Natural killer cell (primary cell): ENCODE measurements at places on chromosomes 3 and 15.
A peak's percentile ranks its signal among the peaks of the same experiment; 100 is the strongest.

GRCh38 chr15:38886315-38887163 lies 321.9 kb upstream of the RASGRP1 start:
- DNase-seq = no peak

GRCh38 chr3:118435851-118436350 lies 598.7 kb downstream of the IGSF11 start:
- DNase-seq = no peak

DNA sequence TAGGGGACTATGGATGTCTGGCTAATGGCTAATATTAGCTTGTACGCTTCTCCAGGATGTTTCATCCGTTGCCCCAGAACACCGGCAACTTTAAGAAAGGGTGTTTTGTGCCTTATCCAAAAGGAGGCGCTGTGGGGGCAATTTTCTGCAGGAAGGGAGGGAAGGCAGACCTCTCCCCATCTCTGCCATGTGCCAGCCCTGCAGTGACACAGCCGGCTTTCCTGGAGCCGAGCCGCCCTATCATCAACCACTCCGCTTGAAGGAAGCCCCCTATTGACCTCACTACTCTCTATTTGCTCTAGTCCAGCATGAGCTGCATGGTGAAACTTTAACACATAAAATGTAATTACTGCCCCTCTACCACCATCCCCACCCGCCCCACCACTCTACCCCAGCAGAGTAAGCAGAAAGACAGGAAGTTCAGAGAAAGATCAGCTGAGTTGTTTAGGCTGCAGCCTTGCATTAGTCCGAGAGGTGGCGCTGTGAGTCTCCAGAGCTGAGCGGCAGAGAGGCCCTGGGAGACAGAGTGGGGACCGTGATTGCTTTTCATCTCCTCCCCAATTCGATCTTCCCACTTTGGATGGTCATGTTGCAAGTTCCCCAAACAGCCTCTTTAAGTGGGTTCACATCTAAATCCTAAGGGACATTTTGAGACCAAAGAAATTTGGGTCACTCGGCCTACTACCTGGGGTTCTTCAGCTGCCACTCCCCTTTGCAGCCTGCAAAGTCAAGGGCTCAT lies 24.5 kb upstream of the RAD18 start:
- peak; percentile 76 for DNase-seq

GRCh38 chr15:36175186-36175740 lies 404.2 kb upstream of the CDIN1 start:
- no peak for DNase-seq

- no peak for DNase-seq
Measured at GRCh38 chr3:125079675-125080045, 23.9 kb upstream of the HEG1 start.

DNA sequence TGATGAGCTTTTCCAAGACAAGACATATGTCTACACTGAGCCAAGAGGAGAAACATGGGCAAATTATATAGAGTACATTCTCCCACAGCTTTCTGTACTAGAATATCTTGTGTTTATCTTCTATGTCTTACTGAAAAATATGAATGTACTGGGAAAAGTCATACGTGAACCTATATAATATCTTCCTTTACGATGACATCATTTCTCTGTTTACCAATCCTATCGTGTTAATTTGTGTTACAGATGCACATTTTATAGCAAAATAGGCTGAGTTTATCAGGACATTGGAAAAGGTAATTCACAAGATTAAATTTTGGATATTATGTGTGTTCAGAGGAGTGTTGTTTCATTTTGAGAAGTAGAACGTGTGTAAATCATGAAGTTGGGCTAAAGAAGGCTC lies 452.5 kb upstream of the THRB start:
- no peak for DNase-seq

DNA sequence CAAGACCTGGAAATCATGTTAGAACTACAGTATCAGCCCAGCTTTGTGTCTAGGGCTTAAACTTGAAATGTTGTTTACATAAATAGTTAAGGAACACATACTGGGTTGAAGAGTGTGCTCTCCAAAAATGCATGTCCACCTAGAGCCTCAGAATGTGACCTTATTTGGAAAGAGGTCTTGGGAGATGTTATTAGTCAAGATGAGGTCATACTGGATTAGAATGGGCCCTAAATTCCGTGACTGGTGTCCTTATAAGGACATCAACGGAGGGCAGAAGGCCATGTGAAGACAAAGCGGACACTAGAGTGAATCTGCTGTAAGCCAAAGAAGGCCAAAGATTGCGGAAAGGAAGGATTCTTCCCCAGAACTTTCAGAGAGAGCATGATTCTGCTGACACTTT lies 759.2 kb upstream of the CFAP20DC start:
- no peak for DNase-seq

- DNase-seq = no peak
Measured at GRCh38 chr15:60744826-60745460, 266.0 kb upstream of the ICE2 start.

- DNase-seq = no peak
Measured at GRCh38 chr15:88814393-88814792, 11.2 kb downstream of the ACAN start.

DNA sequence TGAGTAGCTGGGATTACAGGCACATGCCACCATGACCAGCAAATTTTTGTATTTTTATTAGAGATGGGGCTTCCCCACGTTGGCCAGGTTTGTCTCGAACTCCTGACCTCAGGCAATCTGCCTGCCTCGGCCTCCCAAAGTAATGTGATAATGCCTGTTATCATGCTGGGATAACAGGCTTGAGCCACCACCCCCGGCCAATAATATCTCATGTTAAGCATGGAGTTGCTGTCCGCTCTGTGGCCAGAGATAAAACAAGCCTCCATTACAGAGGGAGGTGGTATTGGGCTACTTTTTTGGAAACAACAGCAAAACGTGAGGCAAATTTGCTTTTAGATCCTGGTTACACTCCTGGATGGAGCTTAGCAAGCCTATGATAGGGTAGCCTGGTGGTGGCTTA lies 32.9 kb upstream of the ALG1L2 start:
- no peak for DNase-seq

DNA sequence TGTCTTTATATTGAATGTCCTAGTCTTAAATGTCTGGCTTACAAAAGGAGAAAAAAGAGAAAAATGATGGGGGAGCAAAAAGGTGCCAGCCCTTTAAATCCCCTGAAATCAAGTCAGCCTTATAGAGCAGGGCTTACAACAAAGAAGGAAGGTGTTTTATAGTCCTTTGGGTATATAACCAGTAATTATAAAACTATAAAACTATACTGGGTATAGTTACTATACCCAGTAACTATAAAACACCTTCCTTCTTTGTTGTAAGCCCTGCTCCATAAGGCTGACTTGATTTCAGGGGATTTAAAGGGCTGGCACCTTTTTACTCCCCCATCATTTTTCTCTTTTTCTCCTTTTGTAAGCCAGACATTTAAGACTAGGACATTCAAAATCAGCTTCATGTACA lies 598.0 kb upstream of the SEMA6D start:
- no peak for DNase-seq

DNA sequence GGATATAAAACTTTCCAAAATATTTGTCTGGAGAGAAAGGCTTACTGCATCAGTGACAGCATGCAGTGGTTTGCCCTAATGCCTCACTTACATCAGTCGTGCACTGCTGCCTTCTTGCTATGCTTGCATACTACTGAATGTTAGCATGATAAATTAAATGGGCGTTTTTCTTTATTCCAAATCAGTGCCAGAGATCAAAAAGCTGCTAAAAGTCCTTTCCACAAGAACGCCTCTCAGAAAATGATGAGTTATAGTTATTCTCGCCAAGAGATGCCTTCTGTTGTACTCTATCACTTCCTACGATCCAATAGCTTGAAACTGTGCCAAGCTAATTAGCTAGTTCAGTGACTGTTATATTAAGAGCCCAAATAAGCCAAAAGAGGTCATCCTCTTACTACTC lies 345.8 kb upstream of the ROBO2 start:
- no peak for DNase-seq

- no peak for DNase-seq
Measured at GRCh38 chr15:55698653-55699052, 44.3 kb downstream of the PRTG start.

GRCh38 chr3:192253138-192253887 lies 474.0 kb downstream of the FGF12 start:
- no peak for DNase-seq

GRCh38 chr15:33398555-33398954 lies 87.8 kb downstream of the RYR3 start:
- DNase-seq = no peak
